ENCODE measurements at places on chromosomes 16 and 17.
A peak's percentile ranks its signal among the peaks of the same experiment; 100 is the strongest.

- no peak for DNase-seq
Observed at GRCh38 chr16:31125844-31126243, 8.4 kb downstream of the KAT8 start.

- no peak for DNase-seq
Observed at GRCh38 chr17:14014657-14015056, 54.6 kb upstream of the COX10 start.

GRCh38 chr17:17453088-17453487, 23.7 kb upstream of the MED9 start:
- no peak for DNase-seq

DNA sequence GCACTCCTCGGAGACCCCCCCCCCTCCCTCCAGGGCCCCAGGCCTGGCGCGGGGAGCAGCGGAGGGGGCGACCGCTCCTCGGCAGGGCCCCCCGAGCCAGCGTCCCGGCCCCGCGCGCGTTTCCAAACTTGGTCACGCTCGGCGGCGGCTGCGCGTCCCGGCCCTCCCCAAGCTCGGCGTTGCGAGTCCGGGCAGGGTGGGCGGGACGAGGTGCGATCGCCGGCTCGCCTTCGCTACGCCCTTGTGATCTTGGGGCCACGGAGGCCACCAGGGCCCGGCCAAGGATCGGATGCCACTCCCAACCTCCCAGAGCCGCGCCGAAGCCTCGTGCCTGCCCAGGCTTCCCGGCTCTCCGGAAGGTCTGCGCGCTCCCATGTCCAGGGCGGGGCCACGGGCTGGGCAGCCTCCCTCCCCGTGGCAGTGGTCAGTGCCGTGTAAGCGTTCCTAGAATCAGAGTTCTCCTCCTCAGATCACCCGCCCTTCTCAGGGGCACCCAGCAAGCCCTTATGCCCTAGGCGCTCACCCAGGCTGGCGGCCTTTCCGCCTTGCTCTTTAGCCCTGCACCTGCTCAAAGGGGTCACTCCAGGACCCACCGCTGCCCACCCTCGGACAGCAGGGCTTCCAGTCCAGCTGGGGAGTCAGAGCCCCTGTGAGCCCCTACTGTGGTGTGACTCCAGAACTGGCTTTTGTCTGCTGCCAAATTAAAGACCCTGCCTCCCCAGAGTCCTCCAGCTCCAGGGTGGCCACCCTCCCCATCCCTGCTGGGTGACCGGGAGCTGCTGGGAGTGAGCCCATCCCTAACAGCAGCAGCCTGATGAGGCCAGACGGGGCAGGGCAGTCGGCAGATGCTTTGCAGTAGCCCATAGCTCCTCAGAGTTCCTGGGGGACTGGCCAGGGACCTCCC, 12.2 kb upstream of the MRPS23 start:
- DNase-seq, result no peak

DNA sequence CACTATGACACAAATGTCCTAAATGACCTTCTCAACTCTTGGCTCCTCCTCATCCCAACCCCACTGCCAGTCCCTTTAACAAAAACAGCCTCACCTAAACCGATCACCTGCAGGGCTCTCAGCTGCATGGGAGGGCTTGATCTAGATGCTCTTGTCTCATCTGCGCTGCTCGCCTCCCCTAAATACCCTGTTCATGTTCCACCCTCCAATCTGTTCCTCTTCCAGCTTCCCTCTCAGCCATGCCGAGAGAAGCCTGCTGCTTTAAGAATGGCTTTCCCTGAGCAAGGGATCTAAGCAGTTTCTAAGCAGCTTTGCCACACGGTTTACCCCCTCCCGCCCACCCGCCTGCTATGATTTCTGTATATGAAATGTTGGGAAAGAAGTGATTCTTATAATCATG, 23.7 kb downstream of the PIPOX start:
- no peak for DNase-seq

GRCh38 chr17:62800585-62800984, 7.5 kb downstream of the MARCHF10 start:
- DNase-seq, result no peak

DNA sequence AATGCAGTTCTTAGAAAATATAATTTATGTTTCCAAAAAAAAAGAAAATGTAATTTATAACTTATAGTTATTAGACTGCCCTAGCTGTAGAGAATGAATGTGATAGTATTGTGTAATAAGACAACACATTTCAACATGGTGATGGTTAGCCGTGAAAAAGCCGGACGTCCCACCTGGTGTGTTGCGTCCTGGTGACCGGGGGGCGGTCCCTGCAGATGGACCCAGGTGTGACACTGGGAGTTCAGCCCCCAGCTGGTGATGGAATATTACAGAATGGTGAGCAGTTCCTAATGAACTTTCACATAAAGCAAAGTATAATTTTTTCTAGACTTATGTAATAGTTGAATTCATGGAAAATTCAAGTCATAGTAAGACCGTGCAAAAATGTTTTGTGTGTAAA, 132.8 kb downstream of the LAT start:
- no peak for DNase-seq

DNA sequence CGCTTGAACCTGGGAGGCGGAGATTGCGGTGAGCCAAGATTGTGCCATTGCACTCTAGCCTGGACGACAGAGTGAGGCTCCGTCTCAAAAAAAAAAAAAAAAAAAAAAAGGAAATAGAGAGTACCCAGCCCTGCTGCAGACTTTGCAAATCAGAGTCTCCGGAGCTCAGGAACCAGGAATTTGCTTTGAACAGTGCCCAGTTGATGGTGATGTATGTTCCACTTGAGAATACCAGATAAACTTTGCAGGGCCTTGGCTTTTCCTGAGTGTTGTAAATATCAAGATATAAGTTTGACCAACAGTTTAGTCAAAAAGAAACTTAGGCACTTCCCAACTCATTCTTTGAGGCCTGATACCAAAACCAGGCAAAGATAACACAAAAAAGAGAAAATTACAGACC, 30.6 kb upstream of the MAP3K14 start:
- no peak for DNase-seq

- DNase-seq, result no peak
Observed at GRCh38 chr17:42675965-42676423, 800 bp downstream of the PLEKHH3 start.

- no peak for DNase-seq
Observed at GRCh38 chr16:53022374-53022773, 30.3 kb downstream of the CHD9NB start.

DNA sequence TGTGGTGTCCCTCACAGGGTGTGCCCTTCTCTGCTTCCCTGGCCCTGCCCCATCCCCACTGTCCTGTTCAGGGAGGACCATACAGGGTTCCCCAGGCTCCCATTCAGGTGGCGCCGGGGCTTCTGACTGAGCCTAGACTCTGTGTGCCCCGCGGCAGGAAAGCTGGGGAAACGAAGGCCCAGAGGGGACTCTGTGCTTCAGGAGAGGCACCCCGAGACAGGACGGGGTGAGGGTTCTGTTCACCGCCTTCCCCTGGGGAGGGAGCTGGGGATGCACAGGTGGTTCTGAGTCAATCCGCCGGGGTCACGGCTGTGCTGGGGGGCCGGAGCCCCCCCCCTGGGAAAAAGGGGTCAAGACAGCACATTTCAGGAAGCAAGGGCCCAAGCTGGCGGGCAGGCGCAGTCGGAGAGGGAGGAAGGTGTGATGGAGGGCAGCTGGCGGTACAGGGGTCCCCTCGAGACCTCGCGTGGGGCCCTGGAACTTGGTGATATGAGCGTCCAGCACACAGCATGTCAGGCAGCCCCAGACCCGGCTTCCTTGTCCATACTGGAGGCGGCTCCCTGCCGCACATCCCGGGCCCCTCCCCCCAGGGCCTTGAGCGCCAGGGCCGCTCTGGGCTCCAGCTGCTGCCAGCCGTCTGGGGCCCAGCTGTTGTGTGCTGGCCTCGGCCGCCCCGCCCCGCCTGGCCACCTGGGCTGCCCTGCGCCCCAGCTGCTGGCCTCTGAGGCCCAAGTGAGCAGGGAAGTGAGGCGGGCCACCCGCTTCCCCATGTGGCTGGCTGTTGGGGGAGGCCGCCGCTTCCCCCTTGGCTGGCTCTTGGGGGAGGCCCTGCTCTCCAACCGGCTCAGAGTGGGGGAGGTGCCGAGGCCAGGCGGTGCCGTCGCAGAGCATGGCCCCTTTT, 5.6 kb upstream of the NOTUM start:
- no peak for DNase-seq

DNA sequence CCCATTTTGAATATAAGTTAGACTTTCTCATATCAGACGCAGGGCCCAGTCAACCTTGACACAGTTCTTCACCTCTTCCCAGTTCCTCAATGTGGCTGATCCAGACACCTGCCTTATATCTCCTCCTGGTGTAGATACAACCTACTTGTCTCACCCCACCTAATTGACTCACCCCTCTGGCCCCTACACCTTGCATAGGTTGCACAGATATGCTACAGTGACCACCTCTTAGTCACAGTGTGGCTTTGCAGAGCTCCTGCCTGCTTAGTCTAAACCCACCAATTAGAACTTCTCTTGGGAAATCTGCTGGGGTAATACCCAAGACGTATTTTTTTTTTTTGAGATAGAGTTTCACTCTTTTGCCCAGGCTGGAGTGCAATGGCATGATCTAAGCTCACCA, 16.8 kb downstream of the CHP2 start:
- no peak for DNase-seq

DNA sequence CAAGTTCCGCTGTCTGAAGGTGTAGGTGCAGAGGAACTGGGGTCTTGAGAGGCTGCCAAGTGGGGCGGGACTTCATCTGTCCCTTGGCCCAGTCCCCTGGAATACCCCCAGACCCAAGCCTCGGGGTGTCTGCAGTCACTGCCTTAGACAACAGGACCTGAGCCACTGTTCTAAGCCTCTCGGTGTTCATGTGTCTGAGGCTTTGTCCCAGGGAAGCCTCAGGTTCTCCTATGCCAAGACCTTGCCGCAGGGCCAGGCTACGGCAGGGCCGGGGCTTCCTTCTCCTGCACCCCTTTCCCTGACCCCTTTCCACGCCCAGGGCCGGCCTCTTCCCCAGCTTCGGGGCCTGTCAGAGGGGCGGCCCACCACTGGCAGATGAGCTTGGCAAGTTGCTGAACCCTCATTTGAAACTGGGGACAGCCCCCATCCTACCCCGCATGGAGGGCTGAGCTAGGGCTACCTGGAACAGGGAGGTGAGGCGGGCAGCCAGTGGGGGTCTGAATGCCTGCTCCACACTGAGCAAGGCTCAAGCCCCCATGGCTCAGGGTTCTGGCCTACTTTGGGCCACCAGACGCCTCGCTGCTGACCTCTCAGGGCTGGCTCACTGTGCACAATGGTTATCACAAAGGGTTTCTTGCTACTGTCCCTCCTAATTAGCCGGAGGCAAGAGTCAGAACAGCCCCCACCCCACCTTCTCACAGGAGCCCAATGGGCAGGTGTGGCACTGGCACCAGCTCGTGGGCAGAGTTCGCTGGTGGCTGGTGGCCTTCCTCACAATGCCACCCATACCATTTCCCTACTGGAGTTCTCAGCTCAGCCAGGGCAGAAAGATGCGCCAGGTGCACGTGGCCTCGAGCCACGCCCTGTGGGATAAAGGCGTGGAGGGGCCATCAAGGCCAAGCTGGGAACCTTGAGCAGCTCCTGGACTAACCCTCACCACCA, 7.1 kb downstream of the LITAFD start:
- DNase-seq, result no peak

DNA sequence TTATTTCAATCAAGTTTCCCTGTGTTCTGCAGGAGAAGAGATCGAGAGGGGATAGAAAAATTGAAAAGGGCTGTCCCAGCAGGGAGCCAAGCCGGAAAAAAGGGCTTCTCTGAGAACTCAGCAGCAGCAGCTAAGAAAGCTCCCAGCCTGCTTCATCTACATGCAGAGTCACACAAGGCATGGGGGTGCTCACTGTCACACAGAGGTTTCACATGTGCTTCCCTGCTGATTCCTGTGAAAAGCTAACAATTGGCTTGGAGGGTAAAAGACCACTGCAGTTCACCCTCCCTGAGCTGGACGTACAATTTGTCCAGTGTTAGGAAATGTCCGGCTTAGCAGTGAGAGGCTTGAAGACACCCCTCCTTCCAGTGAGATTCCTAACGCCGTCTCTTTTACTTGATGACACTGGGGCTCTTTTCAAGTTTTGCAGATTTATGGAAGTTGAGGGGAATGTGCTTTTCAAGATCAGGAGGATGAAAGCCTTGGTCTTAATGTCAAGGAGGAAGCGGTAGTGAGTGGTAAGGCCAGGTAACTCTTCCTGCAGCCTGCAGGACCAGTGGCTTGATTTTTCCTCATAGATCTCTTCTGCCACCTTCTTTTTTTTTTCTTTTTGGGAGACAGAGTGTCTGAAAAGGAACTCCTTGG, 85.6 kb downstream of the WNT3 start:
- DNase-seq, result no peak

- DNase-seq, result no peak
Observed at GRCh38 chr17:63515426-63515825, 7.7 kb upstream of the KCNH6 start.

- no peak for DNase-seq
Observed at GRCh38 chr17:62024866-62025265, 40.2 kb downstream of the MED13 start.

GRCh38 chr16:63457869-63458268, 1421.6 kb upstream of the CDH8 start:
- no peak for DNase-seq

GRCh38 chr17:82092628-82092994, 5.4 kb downstream of the FASN start:
- no peak for DNase-seq

GRCh38 chr17:27540318-27541101, 84.3 kb downstream of the KSR1 start:
- no peak for DNase-seq

- no peak for DNase-seq
Observed at GRCh38 chr17:68458260-68459036, 1.2 kb upstream of the WIPI1 start.

DNA sequence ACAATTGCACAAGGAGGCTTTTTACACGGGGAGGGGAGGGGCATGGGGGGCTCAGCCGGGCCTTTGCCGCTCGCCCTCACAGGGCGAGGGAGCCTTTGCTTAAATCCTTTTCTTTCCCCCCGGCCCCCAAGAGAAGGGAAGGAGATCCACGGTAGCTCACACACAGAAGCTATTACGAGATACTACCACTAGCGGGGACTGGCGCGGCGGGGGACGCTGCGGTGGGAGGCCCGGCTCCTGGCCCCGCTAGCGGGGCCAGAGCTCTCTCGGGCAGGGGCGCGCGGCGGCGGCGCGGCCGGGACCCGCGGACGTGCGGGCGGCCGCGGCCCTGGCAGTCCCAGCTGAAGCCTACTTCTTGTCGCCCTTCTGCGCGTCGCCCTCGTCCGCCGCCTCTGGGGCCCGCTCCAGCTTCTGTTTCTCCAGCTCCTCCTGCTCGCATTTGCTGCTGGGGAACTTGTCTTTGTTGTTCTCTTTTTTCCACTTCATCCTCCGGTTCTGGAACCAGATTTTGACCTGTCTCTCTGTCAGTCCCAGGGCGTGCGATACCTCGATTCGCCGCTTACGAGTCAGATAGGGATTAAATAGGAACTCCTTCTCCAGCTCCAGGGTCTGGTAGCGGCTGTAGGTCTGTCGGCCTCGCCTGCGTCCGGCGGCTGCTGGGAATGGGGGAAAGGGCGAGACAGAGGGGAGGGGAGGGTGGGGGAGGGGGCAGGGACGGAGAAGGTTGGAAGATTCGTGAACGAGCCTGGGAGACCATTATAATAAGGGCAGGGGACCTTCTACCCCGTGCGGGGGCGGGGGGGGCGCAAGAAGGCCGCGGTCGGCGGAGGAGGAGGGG, 2.0 kb downstream of the HOXB8 start:
- peak; percentile 41 for DNase-seq

- no peak for DNase-seq
Observed at GRCh38 chr17:30251931-30252330, 16.4 kb upstream of the SLC6A4 start.
